ENCODE measurements at places on chromosomes 12 and 14.

- DNase-seq, result no peak
Observed at GRCh38 chr12:9391815-9392214, 183.6 kb upstream of the PZP start.

- no peak for DNase-seq
Observed at GRCh38 chr14:92209141-92209540, 87.4 kb downstream of the CPSF2 start.

DNA sequence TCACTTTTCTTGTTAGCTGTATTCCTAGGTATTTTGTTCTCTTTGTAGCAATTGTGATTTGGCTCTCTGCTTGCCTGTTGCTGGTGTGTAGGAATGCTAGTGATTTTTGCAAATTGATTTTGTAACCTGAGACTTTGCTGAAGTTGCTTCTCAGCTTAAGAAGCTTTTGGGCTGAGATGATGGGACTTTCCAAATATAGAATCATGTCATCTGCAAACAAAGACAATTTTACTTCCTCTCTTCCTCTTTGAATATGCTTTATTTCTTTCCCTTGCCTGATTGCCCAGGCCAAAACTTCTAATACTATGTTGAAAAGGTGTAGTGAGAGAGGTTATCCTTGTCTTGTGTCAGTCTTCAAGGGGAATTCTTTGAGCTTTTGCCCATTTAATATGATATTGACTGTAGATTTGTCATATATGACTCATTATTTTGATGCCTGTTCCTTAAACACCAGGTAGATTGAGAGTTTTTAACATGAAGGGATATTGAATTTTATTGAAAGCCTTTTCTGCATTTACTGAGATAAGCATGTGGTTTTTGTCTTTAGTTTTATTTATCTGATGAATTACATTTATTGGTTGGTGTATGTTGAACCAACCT is 26.7 kb downstream of the CLECL1 start:
- no peak for DNase-seq

GRCh38 chr14:24863968-24864684 is 185.8 kb downstream of the STXBP6 start:
- DNase-seq, result no peak

DNA sequence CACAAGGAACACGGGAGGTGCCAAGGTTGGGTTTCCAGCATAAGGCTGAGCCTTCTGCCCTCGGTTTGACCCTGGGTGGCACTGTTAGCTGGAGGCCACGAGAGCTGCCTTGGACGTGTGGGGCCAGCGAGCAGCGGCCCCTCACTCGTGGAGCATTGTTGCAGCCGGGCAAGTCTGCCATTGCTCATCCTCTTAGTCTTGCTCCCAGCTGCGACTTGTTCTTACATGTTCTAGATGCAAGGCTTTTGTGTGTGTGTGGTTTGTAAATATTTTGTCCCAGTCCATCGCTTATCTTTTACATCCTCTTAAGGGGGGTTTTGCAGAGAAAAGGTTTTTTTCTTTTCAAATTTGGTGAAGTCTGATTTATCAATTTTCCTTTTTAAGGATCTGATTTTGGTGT is 21.1 kb upstream of the C1S start:
- DNase-seq, result no peak
